ENCODE measurements at places on chromosomes 1 and 21. TPM values are rescaled to one million over a fixed set of nuclear protein-coding genes. Genes with fewer than 3 reads are reported as not detected.
A peak's percentile ranks its signal among the peaks of the same experiment; 100 is the strongest.

DNA sequence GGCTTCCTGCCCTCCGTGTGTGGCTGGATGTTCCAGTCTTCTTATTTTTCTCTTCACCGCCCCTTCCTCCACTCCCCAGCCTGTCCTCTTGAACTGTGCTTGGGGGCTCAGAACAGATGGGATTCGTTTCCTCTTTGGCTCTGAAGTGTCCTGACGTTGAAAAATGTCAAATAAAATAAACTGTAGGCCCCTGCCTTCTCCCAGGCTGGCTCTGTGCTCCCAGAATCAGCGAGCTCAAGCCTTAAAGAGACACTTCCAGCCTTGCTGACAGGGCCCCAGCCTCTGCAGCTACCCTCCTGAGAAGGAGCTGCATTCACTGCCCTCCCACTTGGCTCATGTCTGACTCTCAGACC lies 104.2 kb upstream of the IPO9 start:
- no peaks in the 10 kb centered on the region for H3K27me3 ChIP-seq
- no peak overlapping the region for H3K27ac ChIP-seq
- H3K4me1 ChIP-seq = no peaks in the 10 kb centered on the region
- no peaks in the 10 kb centered on the region for H3K36me3 ChIP-seq

- peaks cover 34% of the 10 kb centered on the region for H3K4me1 ChIP-seq
- H3K27me3 ChIP-seq = no peaks in the 10 kb centered on the region
- H3K4me3 ChIP-seq = no peak overlapping the region
- no peak overlapping the region for H3K27ac ChIP-seq
Measured at GRCh38 chr1:234774971-234775370, 165.0 kb upstream of the IRF2BP2 start.

GRCh38 chr21:42840411-42841155 lies 38.8 kb downstream of the WDR4 start:
- H3K4me3 ChIP-seq = no peak overlapping the region
- H3K27ac ChIP-seq = no peak overlapping the region
- no peak for DNase-seq
- H3K27me3 ChIP-seq = no peaks in the 10 kb centered on the region

GRCh38 chr1:21841852-21842466 lies 29.9 kb downstream of the LDLRAD2 start:
- H3K27ac ChIP-seq = no peak overlapping the region
- no peak overlapping the region for H3K4me3 ChIP-seq
- no peaks in the 10 kb centered on the region for H3K36me3 ChIP-seq
- H3K4me1 ChIP-seq = no peaks in the 10 kb centered on the region
- no peak for DNase-seq

The HAO2 gene
- not detected for total RNA-seq

DNA sequence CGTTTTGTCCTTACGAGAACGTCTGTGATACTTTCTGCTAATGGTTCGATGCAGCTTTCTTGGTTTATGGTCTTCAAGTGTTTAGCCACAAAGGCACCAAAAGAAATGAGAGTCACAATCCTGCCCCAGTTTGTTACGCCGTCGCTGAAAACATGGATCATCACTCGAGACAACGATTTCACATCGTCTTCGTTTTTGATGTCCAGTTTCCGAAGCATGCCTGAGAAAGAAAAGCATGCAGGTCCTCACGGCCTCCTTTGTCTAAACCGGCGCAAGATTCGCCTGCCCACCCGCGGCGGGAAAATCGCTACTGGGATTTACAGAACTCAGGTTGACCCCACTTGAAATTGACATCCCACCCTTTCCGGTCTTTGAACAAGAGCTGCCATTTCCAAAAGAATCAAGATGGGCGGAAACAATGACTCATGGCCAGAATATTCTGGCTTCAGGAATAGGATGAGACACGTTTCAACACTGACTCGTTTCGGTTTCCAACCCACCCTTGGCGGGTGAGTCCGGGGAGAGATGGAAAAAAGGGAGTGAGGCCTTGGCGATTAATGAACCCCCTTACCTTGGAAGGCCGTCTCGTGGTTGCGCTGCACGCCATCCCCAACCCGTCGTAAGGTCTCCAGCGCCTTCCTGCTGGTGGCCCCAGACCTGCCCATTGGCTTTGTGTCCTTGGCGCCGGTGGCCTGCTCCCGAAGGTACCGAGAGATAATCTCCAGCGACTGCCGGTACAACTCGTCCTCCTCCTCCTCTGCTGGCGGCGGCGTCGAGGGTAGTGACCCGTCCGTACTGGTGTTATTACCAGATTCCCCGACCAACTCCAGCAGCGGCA lies 919 bp downstream of the MCL1 start:
- peaks cover 56% of the 10 kb centered on the region for H3K36me3 ChIP-seq
- DNase-seq = peak; percentile 71
- H3K27me3 ChIP-seq = peaks cover 4% of the 10 kb centered on the region
- H3K4me1 ChIP-seq = peaks cover 38% of the 10 kb centered on the region

GRCh38 chr21:27132266-27132665 lies 165.4 kb upstream of the ADAMTS5 start:
- H3K4me3 ChIP-seq = no peak overlapping the region
- H3K4me1 ChIP-seq = no peaks in the 10 kb centered on the region
- no peak overlapping the region for H3K27ac ChIP-seq
- DNase-seq = no peak

GRCh38 chr1:12620488-12620865 lies 2.5 kb upstream of the DHRS3 start:
- H3K4me1 ChIP-seq = peaks cover 29% of the 10 kb centered on the region
- H3K36me3 ChIP-seq = peaks cover 31% of the 10 kb centered on the region
- peak overlapping the region; percentile 96 for H3K4me3 ChIP-seq
- peak; percentile 54 for DNase-seq
- H3K27ac ChIP-seq = peak overlapping the region; percentile 99

The PCBP3 gene
- total RNA-seq = 1.3 TPM

GRCh38 chr1:214317300-214317699 lies 36.3 kb downstream of the SMYD2 start:
- no peak for DNase-seq
- H3K4me1 ChIP-seq = no peaks in the 10 kb centered on the region
- H3K4me3 ChIP-seq = no peak overlapping the region
- H3K36me3 ChIP-seq = peaks cover 16% of the 10 kb centered on the region
- H3K27ac ChIP-seq = no peak overlapping the region
- H3K27me3 ChIP-seq = no peaks in the 10 kb centered on the region
